Hypothalamus (tissue), 51 donors: ENCODE measurements at places on chromosomes 1 and 21.
A peak's percentile ranks its signal among the peaks of the same experiment; 100 is the strongest.

DNA sequence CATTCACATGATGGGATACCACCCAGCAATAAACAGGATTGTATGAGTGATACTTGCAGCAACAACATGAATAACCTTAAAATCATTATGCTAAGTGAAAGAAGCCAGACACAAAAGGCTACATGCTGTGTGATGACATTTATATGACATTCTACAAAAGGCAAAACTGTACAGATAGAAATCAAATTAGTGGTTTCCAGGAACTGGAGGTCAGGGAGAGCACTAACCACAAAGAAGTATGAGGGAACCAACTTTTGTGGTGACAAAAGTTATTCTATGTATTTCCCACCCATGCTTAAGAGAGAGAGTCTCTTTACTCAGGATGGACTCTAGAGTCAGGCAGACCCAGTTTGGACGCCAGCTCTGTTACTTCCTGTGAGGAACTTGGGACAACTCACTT lies 364.5 kb upstream of the DAB1 start:
- DNase-seq, result no peak

DNA sequence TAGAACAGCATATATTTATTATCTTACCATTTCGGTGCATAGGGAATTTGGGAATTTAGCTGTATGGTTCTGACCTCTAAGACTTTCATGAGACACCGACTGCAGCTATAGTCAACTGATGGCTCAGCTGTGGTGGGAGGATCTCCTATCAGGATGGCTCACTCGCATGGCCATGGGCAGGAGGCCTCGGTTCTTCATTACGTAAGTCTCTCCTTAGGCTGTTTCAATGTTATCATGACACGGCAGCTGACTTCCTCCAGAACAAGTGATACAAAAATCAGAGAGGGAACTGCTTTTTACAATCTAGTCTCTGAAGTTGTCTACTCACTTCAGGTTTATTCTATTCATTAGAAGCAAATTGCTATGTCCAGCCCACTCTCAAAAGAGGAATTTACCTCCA lies 13.3 kb upstream of the CAPN8 start:
- DNase-seq, result no peak

DNA sequence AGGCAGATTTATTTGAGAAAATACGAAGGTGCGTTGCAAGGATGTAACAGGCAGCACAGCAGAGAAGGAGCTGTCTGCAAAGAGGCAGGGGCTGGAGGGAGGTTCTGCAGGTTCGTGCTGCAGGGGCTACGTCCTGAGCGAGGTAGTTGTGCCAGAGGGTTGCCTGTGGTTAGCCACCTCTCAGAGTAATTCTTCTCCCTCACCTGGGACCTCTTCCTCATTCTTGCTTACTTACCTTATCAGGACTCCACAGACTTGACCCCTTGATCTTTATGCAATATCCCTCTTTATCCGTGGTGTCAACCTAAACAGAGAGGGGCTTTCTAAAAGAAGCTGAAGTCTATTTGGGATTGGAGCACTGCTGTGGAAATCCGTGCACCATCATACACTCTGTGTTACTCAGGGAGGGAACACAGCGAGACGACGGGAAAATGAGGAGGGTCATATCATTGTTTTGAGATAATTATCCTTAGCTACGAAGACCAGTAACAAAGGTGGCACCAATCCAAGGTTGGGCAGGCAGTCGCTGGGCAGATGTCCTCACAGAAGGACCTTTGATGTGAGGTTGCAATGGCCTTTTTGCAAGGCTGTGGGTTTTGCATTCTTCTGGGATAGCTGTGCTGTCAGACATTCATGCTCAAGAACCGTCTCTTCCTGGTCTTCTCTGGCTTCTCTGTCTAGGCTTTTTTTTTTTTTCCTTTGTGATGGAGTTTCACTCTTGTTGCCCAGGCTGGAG lies 82.8 kb downstream of the WDR4 start:
- no peak for DNase-seq

GRCh38 chr21:45128613-45129188 lies 54.3 kb downstream of the ADARB1 start:
- DNase-seq, result peak; percentile 66

- DNase-seq, result no peak
Measured at GRCh38 chr1:85608851-85609250, 28.3 kb downstream of the CCN1 start.

DNA sequence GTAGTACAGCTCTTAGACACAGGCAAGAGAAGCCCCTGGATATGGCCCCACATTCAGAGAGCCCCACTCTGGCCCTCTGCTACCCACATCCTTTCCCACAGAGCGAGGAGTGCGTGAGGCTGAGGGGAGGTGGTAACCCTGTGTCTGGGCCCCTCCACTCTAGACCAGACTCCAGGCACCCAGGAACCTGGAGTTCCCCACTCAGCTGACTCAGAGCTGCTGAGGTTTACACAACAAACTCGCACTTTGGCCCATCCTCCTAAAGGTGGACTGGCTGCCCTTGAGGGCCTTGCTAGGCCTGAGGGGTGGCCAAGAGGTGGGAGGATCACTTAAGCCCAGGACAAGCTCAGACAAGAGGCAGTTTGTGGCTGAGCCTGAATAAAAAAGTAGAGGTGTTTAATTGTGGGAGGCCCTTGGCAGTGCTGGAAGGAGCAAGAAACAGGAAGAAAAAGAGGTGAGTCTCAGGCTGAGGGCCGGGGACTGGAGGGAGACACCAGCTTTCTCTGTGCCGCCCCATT lies 10.7 kb downstream of the MR1 start:
- DNase-seq, result no peak

DNA sequence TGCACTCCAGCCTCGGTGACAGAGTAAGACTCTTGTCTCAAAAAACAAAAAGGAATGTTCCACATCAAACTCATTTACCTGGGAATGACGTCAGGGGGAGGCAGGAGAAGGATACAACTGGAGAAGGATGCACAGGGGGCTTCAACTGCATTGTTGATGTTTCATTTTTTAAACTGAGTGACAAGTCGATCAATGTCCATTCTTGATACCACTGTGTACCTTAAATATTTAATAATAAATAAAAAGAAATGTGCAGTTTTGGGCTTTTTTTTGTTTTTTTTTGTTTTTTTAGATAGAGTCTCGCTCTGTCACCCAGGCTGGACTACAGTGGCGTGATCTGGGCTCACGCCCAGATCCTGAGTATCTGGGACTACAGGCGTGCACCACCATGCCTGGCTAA lies 35.8 kb downstream of the PLEKHO1 start:
- no peak for DNase-seq

DNA sequence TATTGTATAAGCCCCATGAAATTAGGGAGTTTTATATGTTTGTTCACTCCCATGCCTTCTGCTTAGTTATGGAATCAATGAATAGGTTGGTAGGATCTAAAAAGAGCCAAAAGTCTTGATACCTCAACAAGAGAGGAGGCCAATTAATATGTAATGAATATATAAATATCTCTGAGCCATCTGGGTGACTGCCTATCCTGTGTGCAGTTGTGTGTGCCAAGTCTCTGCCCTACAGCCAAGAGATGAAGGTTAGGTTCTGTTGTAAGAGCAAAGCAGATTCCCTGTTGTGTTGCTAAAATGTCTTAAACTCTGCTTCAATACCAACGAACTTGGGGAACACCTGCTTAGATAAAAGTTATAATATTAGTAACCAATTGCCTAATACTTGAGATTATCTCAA lies 61.8 kb upstream of the GORAB start:
- no peak for DNase-seq
